ENCODE measurements at places on chromosomes 13 and 19.

DNA sequence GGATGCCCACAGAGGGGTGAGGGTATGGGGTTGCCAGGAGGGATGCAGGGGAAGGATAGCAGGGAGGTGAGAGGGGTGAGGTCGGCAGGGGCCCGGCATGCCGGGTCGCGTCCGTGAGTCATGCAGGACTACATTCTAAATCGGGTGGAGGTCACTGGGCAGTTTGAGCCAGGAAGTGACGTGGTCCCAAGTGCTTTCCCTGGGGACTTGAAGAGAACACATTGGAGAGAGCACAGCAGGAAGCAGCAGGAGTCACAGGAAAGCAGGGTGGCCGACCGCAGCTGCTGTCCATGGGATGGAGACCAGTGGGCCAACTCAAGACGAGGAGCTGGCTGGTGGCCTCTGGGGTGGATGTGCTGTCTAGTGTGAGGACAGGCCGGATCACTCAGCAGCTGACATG, 92.0 kb upstream of the WASF3 start:
- no peak for DNase-seq

DNA sequence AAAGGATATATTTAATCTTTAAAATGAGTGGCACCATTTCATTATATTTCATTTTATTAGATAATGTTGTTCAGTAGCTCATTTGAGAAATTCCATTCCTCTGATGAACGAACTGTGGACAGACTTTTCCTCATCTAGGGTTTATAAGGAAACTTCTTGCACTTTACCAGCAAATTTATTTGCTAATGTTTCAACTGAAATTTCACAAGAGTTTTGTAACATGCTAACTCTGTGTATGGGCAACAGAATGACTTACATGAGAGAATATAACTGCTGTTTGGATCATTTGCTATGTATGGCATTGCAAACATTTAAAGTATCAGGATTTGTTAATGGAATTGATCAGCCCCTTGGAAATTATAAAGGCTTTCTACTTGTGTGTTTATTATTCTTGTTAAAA, 3.7 kb upstream of the IRS2 start:
- DNase-seq, result no peak

- no peak for DNase-seq
Measured at GRCh38 chr13:33757713-33758112, 60.2 kb upstream of the RFC3 start.

- peak; percentile 60 for DNase-seq
Measured at GRCh38 chr19:28358633-28359032, 854.3 kb downstream of the UQCRFS1 start.

- DNase-seq, result no peak
Measured at GRCh38 chr13:74966814-74967424, 515.0 kb downstream of the TBC1D4 start.

DNA sequence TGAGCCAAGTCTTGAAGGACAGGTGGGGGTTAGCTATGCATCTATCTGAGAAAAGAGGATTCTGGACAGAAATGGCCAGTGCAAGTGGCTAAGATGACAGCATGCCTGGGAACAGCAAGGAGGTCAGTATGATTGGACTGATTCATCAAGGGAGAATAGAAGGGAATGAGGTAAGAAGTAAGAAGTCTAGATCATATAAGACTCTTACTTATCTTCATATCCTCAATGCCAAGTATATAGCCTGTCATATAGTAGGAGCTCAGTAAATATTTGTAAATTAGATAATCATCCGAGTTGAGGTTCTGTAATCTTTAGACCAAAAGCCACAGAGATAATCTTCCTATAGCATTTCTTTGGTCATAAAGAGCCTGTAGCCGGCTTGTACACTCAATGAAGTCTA, 103.3 kb upstream of the MLNR start:
- DNase-seq, result no peak

GRCh38 chr19:33388725-33389420, 15.4 kb downstream of the CEBPG start:
- DNase-seq, result no peak

- no peak for DNase-seq
Measured at GRCh38 chr13:86906127-86906874, 764.9 kb upstream of the SLITRK5 start.

Measured in NCI-H1105 treated with DMSO at 0.1 percent for 48 hours (cell line).